Activated T-cell treated with anti-CD3 and anti-CD28 coated beads for 48 hours (primary cell): ENCODE measurements at places on chromosomes 1 and 21.
A peak's percentile ranks its signal among the peaks of the same experiment; 100 is the strongest.

DNA sequence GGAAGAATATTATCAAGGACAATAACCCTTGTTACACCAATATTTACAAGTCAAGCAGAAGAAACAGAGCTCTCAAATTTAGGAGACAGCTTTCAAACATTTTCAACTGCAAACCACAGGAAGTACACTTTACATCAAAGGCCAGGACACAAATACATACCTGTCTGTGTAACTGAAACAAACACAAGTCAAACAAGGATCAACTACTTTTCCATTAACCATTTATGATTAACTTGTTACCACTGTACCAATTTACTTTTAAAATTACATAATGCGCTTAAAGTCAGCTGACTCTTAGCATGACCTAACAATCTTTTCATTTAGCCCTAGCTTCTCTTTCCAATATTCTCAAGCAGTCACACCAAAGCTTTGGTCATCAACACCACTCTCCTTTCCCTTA is 43.5 kb downstream of the TRIM33 start:
- no peak for DNase-seq

DNA sequence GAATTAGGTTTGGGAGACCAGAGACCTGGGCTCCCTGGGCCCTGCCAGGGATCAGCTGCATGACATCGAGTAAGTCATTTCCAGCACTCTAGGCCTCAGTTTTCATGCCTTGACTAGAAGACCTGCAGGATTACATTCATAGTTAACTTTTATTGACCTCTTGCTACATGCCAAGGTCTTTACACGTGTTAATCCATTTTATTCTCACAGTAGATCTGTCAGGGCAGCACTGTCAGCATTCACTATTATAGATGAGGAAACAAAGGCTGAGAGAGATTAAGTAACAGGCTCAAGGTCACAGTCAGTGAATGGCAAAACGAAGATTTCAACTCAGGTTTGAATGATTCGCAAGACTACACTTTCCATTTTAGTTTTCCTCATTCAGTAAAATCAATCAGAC is 37.0 kb downstream of the PGM1 start:
- DNase-seq, result no peak

GRCh38 chr1:112852276-112852675 is 103.7 kb downstream of the SLC16A1 start:
- DNase-seq, result no peak

- no peak for DNase-seq
These were observed 18.7 kb downstream of the ADAMTS5 start for GRCh38 chr21:26948194-26948593.

GRCh38 chr1:74457253-74457652 is 55.2 kb downstream of the LRRC53 start:
- no peak for DNase-seq

GRCh38 chr1:26022404-26022779 is 817 bp downstream of the EXTL1 start:
- no peak for DNase-seq

DNA sequence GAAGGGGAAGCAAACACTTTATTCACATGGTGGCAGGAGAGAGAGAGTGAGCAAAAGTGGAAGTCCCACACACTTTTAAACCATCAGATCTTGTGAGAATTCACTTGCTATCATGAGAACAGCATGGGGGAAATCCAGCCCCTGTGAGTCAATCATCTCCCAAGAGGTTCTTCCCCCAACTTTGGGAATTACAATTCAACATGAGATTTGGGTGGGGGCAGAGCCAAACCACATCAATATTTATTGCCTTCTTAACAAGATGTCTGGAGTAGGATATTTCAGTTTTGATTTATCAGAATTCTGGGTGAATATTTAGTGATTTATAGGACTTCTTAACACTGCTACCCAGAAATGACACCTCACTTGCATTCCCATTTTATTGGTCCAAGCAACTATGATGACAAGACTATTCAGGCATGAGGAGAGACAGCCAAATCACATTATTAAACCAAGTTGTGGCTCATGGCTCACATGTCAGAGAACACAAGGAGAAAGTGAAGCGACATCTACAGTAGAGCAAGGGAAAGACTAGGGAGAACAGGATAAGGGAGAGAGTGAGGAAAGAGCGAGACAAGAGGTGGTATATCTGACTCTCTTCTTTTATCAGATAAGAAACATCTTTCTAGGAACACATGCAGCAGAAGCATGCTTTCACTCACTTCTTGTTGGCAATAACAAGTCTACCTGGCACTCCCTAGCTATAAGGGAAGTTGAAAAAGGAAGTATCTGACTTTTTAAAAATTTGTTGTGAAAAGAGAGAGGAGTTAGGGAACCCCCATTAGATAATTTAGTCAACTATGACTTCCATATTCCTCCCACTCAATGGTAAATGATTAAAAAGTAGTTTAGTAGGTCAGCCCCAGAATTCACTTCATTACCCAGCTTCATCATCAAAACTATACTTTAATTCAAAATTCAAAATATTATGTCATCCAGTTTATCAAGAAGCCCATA is 36.6 kb upstream of the PTPRC start:
- no peak for DNase-seq

DNA sequence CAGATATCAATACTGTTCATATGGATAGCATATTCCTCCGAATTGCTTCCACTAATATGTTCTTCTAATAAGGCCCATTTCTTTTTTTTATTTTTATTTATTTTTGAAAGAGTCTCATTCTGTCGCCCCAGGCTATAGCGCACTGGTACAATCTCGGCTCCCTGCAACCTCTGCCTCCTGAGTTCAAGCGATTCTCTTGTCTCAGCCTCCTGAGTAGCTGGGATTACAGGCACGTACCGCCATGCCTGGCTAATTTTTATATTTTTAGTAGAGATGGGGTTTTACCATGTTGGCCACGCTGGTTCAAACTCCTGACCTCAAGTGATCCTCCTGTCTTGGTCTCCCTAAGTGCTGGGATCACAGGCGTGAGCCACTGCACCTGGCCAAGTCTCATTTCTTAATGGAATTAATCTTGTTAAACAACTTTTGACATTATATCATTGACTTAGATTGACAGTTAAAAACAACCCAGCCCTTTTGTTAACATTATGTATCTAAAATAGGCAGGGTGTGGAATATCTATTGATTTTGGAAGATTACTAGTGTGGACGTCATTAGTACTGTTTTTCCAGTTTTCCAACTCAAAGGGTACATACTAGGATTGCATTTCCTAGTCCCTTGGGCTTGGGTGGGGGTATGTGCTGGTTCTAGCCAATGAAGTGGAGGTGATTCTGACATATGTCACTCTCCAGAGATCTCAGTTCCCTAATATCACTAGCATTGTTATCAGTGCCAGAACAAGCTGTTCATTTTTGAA is 281.4 kb downstream of the GRIK1 start:
- no peak for DNase-seq

DNA sequence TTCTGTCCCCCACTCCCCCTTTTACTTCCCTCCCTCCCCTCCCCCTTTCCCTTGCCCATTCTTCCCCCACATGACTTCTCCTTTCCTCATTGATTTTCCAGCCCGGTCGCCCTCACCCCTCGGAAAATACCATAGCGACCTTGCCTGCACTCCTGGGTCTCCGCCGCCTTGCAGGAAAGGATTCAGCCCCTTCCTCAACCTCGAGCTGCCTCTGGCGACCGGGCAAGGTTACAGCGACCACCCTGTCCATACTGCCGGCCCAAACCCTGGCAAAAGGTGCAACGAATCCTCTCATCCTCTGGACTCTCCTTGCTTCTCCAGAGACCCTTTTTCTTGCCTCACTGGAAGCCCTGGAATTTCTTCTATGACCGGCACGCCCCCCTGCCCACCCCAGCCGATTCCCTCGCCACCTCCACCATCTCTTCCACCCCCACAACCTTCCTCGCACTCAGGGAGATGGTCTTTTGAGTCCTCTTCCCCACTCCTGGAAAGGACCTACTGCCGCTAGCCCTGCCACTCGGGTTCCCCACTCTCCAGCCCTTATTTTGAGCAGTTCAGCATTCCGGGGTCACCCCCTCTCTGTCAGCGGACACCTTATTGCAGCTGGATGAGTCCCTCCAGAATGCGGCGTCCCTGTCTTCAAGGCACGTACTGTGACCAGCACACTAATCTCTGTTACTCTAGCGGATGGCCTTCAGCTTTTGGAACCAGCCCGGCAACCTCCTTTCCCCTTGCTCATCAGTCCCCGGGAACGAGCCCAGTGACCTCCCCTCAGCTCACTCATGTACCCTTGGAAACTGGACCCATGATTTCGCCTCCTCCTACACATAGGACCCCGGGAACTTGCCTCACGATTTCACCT is 846 bp downstream of the NSUN4 start:
- DNase-seq, result no peak

GRCh38 chr1:192235127-192235526 is 76.9 kb downstream of the RGS18 start:
- DNase-seq, result no peak

GRCh38 chr1:44862829-44863401 is 19.9 kb upstream of the PTCH2 start:
- no peak for DNase-seq

DNA sequence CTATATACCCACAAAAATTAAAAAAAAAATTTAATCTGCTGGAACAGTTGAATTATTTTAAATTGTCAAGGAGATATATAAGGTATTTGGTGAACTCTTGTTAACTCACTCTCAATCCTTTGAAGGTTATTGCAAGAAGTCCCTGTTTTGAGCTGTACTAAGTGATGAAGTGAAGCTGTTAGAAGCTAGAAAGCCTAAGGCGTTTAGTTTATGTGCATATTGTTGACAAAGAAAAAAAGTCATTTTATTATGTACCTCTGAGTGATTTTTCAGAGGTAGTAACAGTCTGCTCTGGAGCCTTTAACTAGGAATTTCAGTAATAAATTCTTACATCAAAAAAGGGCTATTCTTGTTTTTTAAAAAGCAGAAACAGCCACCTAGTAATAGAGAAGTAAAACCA is 59.6 kb downstream of the TMEM200B start:
- DNase-seq, result no peak

GRCh38 chr21:25385911-25386474 is 221.3 kb downstream of the MRPL39 start:
- no peak for DNase-seq

GRCh38 chr1:12177156-12177998 is 10.6 kb downstream of the TNFRSF1B start:
- no peak for DNase-seq

GRCh38 chr1:226223786-226224244 is 351 bp downstream of the MIXL1 start:
- peak; percentile 8 for DNase-seq

- DNase-seq, result peak; percentile 57
These were observed at the start of gene FHL3 for GRCh38 chr1:38005195-38006007. Gene FHL3 (minus strand): TSS chr1:38005514. CDS start chr1:37999412, 6,102 bp downstream.

DNA sequence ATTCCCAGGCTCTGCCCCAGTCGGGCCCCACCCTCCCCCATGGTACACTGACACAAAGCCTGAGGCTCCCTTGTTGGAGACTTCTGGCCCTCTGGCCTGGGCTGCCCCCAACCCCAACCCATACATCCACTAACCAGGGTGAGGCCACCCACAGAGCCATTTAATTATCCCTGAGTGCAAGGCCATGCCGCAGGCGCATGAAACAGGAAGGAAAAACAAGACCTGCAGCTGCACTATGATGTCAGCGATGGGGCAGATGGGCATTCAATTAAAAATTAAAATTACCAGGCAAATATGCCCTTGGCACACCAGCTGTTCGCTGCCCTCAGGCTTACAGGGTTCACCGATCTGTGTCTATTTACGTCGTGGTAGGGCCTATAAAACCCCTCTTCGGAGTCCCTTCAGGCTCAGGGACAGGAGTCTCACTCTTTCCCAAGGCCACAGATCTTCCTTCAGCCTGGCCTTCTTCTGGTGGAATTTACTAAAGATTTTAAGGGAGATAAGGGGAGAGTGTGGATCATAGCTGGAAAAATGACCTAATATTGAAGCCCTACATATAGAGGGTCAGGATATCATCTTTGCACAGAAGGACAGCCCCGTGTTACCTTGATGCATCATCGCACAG is 29.6 kb upstream of the RGS16 start:
- DNase-seq, result no peak

- DNase-seq, result no peak
These were observed 801 bp downstream of the EPRS1 start for GRCh38 chr1:220045356-220046051.

DNA sequence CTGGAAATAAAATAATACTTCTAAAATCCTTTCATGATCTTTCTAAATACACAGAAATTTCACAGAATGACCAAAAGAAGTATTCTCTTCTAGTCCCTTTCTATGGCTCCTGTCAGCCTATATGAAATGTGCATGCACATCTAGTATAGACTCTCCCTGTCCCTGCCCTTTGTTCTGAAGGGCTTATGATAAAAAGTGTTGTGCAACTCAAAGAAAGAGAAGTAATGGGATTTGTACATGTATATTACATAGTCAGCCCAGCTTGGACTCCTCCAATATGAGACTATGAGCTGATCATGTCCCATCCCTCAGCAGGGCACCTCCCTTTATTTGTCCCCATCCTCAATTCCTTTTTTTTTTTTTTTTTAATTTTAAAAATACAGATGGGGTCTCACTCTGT is 42.1 kb upstream of the LAX1 start:
- no peak for DNase-seq

- DNase-seq, result no peak
These were observed 62.8 kb upstream of the KIF26B start for GRCh38 chr1:245091818-245092637.

DNA sequence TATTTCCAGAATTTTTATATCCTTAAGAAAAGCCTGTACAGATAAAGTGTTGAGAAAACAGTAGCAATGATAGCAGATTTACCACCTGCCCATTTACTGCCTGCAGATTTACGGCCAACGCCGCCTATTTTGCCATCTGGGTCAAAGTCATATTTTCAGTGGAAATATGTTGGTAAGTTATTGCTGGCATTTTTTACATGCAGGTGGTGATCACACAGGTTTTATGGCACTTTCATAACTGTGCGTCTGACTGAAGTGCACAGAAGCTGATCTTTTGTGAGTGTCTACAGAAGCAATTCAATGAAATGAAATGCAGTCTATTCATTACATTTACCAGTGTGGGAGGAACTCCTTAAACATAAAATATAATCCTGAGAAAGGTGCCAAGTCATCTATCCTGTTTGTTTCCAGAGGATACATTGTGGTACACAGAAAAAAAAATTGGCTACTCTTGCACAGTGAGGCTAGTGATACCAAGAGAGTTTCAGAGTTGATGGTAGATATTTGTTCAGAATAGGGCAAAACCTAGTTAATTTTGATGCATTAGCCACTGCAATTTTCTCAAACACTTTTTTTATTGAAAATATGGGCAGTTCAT is 458.5 kb downstream of the NEGR1 start:
- DNase-seq, result no peak

- DNase-seq, result no peak
These were observed 662.5 kb upstream of the USP24 start for GRCh38 chr1:55877437-55878232.

- DNase-seq, result peak; percentile 54
These were observed 32.1 kb downstream of the TGFB2 start for GRCh38 chr1:218377143-218377660.

DNA sequence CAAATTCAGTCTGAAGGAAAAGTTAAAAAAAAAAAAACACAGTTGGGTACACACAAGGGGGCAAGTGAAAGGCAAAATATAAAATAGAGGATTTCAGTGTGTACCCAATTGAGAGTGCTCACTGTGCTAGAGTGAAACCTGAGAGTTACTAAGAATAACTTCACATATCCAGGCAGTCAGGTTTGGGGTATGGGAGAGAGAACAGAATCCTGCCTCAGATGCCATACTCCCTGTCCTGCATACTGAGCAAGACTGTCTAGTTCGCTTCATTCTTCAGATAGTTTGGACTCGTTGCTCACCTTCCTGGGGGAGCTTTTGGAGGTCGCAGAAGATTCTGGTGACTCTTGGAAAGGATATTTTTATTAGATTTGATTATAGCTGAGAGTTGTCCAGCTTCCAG is 20.4 kb downstream of the CEP85 start:
- no peak for DNase-seq
